Left cardiac atrium (tissue), 4 donors: ENCODE measurements at places on chromosomes 7 and 10.

DNA sequence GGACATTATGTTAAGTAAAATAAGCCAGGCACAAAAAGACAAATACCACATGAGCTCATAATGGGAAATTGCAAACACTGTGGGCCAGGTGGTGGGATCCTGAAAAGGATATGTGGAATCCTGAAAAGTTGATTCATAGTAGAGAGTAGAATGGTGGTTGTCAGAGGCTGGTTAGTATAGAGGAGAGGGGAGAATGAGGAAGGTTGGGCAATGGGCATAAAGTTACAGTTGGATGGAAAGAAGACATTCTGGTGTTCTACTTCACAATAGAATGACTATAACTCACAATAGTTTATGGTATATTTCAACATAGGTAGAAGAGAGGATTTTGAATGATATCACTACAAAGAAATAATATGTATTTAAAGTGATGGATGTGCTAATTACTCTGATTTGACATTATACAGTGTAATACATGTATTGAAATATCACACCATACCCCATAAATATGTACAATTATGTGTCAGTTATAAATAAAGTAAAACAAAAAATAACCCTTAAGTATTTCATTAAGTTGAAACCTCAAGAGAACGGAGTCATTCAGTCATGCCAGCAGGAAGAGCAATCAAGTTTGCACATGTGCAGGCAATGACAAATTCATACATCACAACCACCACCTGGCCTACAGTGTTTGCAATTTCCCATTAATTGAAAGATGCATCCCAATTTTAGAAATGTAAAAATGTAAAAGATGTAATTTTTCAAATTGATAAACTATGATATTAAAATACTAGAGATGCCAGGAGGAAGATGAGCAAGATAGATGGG is 156.7 kb downstream of the MAGI2 start:
- DNase-seq, result no peak

DNA sequence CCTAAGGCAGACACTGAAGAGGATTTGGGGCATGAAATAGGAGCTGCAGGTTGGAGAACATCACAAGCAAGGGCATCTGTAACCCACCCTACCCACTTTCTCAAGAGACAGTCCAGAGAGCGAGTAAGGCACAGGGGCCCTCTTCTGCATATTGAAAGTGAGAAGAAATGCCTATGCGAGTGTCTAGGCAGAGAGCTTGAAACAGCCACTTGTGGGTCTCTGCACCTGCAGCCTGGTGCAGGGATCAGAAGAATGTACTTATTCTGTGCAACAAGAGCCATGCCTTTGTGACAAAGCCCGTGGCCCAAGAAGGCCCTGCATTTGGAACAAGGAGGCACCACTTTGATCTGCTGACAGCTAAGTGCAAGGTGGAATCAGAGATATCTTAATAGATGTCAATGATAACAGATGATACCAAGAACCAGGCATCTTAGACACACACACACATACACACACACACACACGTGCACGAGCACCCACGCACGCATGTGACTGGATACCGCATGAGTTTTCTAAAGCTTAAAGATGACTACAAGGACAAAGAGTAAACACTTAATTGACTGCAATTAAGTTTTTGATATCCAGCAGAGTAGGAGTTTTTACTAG is 89.3 kb downstream of the NPSR1 start:
- no peak for DNase-seq

- DNase-seq, result no peak
Observed at GRCh38 chr7:101843293-101844271, 26.2 kb downstream of the CUX1 start.

GRCh38 chr7:148699782-148700629 is 1.3 kb downstream of the CUL1 start:
- no peak for DNase-seq

- peak; percentile 35 for DNase-seq
Observed at GRCh38 chr10:74213571-74214162, 62.6 kb downstream of the ADK start.
